Breast epithelium (tissue), 4 donors: ENCODE measurements at places on chromosomes 3 and 15. TPM values are rescaled to one million over a fixed set of nuclear protein-coding genes. Genes with fewer than 3 reads are reported as not detected.

GRCh38 chr3:46987319-46987742, 7.9 kb downstream of the NBEAL2 start:
- peaks cover 3% of the 10 kb centered on the region for H3K4me1 ChIP-seq
- no peaks in the 10 kb centered on the region for H3K27me3 ChIP-seq
- H3K36me3 ChIP-seq: no peaks in the 10 kb centered on the region
- H3K4me3 ChIP-seq: no peak overlapping the region
- peak overlapping the region; percentile 57 for H3K27ac ChIP-seq

DNA sequence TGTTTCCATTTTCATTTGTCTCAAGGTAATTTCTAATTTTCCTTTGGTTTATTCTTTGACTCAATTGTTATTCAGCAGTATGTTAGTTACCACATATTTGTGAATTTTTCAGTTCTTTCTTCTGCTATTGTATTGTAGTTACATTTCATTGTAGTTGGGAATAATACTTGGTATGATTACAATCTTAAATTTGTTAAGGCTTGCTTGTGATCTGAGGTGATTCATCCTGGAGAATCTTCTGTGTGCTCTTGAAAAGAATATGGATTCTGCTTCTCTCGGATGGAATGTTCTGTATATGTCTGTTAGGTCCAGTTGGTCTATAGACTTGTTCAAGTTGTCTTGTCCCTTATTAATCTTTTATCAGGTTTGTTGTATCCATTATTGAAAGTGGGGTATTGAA, 63.4 kb upstream of the VEPH1 start:
- H3K4me1 ChIP-seq: no peaks in the 10 kb centered on the region
- DNase-seq: no peak
- H3K36me3 ChIP-seq: no peaks in the 10 kb centered on the region
- no peak overlapping the region for H3K27ac ChIP-seq
- no peak overlapping the region for H3K4me3 ChIP-seq

DNA sequence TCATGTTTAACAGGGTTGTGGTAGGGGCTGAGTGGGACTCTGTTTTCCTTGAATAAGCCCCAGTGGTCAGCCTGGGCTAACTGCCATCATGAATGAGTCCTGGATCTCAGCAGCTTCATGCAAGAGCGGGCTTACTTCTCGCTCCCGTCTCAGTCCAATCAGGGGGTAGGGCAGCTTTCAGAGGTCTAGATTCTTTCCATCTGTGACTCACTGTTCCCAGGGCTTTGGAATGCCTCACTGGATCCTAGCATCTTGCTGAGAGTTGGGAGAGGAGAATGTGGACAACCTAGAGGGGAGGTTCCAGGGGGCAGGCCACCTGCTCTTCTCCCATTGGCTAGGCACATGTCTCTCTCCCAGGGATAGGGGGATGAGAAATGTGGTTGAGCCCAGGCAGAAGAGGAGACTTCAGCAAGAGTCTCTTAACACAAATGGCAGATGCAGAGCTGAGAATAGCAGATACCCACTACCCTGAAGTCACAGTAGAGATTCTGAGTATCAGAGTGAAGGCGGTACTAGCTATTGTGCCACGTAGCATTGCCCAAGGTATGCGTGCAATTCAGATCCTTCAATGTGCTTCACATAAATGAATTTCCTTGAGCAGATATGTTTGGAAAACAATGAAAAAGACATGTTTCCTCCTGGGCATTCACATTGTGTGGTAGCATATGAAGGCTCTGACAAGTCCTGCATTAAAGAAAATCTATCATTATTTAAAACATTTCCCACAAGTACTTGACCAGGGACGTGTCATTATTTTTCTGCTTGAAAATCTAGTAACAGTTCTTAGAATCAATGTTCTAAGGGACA, 257.7 kb upstream of the PROK2 start:
- no peak for DNase-seq
- H3K4me1 ChIP-seq: no peaks in the 10 kb centered on the region
- H3K36me3 ChIP-seq: no peaks in the 10 kb centered on the region
- H3K27ac ChIP-seq: no peak overlapping the region
- H3K27me3 ChIP-seq: no peaks in the 10 kb centered on the region

DNA sequence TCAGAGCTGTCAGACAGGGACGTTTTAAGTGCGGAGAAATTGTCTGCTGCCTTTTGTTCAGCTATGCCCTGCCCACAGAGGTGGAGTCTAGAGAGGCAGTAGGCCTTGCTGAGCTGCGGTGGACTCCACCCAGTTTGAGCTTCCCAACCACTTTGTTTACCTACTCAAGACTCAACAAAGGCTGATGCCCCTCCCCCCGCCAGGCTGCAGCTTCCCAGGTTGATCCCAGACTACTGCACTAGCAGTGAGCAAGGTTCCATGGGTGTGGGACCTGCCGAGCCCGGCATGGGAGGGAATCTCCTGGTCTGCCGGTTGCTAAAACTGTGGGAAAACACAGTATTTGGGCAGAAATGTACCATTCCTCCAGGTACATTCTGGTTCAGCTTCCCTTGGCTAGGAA, 282.1 kb downstream of the VGLL3 start:
- H3K27me3 ChIP-seq: no peaks in the 10 kb centered on the region
- no peak overlapping the region for H3K27ac ChIP-seq
- H3K4me1 ChIP-seq: no peaks in the 10 kb centered on the region
- no peak overlapping the region for H3K4me3 ChIP-seq
- no peaks in the 10 kb centered on the region for H3K36me3 ChIP-seq

GRCh38 chr15:98560338-98560737, 88.0 kb upstream of the IGF1R start:
- H3K4me3 ChIP-seq: no peak overlapping the region
- no peaks in the 10 kb centered on the region for H3K4me1 ChIP-seq
- no peaks in the 10 kb centered on the region for H3K27me3 ChIP-seq
- DNase-seq: no peak
- no peaks in the 10 kb centered on the region for H3K36me3 ChIP-seq
- H3K27ac ChIP-seq: no peak overlapping the region

GRCh38 chr3:41000471-41000870, 198.8 kb upstream of the CTNNB1 start:
- H3K27ac ChIP-seq: no peak overlapping the region
- no peaks in the 10 kb centered on the region for H3K27me3 ChIP-seq
- H3K4me1 ChIP-seq: no peaks in the 10 kb centered on the region
- DNase-seq: no peak

DNA sequence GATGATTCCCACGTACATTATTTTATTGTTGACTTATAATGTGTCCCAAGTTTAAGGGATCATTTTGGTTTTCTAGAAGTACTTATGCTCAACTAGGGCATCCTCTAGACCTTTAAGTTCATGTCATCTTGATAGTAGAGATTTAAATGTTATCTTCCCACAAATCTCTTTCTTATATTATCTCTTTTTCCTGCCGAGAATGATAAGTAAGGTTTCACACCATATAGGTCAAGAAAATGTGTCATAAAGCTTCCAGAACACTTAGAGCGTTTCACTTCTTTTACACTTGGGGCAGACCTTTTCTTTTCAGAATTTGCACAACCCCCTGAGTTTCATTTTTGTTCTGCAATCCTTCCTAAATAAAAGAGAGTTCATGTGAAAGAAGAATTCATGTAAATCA, 142.0 kb upstream of the CBLB start:
- no peaks in the 10 kb centered on the region for H3K4me1 ChIP-seq
- no peak for DNase-seq
- no peaks in the 10 kb centered on the region for H3K27me3 ChIP-seq
- H3K36me3 ChIP-seq: no peaks in the 10 kb centered on the region
- H3K27ac ChIP-seq: no peak overlapping the region

The FBXW12 gene
- total RNA-seq: not detected

The SERPINI2 gene
- total RNA-seq: not detected

DNA sequence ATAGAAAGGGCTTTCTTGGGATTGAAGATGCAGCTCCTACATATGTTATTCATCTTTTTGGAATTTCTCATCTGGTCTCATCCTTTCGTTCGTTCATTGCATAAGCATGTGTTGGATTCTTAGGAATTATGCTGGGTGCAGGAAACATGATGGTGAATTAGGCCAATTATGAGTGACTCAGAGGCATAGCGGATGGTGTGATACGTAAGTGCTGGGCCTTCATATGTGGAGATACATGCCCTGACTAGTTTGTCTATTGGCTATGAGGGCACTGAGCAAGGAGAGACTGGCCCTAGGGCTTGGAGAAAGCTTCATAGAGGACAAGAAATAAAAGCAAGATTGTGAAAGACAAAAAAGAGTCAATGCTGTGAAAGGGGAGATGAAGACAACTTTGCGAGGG, 235.1 kb downstream of the MYRIP start:
- no peak overlapping the region for H3K4me3 ChIP-seq
- no peaks in the 10 kb centered on the region for H3K4me1 ChIP-seq
- no peak overlapping the region for H3K27ac ChIP-seq
- H3K27me3 ChIP-seq: no peaks in the 10 kb centered on the region
- DNase-seq: no peak

DNA sequence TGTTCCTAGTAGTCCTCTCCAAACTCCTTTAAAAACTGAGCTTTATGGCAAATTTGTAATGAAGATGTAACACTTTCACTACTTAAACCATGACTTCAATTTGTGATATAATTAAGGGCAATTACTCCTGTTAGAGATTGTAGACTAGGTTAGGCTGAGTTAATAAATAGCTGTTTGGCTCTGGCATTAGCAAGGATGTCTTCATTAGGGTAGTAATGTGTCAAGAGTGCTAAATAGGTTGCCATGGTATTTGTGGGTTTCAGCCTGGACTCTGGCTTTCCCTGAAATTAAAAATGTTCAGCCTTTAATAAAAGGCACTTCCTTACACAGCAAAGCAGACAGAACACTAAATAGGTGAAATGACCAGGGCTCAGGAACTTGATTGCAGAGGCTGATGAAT, 71.9 kb downstream of the GHSR start:
- H3K27me3 ChIP-seq: no peaks in the 10 kb centered on the region
- peaks cover 15% of the 10 kb centered on the region for H3K36me3 ChIP-seq
- H3K4me1 ChIP-seq: no peaks in the 10 kb centered on the region
- DNase-seq: no peak

DNA sequence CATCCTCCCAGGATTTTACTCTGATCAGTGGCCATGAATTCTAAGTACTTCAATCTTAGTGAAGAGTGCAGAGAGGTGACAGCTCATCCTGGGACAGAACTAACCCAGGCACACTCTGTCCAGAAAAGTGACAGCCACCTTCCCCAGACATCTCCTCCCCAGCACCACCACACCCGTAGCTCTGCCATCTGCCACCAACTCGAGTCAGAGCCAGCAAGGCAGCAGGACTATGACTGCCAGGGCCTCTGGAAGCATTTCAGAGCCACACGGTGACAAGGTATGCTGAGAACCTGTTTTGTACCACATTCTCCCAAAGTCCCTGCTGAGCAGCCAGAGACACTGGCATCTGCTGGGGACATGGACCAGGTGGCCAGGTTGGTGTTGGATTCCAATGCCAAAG, 71.0 kb downstream of the NTRK3 start:
- H3K4me1 ChIP-seq: no peaks in the 10 kb centered on the region
- no peak overlapping the region for H3K4me3 ChIP-seq
- no peak for DNase-seq
- H3K36me3 ChIP-seq: no peaks in the 10 kb centered on the region
